ENCODE measurements at places on chromosomes 1 and 21.

DNA sequence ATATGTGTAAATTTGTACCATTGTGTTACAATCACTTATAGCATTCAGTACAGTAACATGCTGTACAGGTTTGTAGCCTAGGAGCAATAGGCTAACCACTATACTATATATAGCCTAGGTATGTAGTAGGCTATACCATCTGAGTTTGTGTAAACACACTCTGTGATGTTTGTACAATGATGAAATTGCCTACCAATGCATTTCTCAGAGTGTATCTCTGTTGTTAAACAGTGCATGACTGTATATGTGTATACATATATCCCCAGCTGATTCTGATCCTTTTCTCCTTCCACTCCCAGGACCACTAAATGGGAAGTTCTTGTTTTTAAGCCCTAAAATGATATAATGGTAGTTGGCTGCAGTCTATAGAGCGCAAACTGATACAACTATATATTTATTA is 7.8 kb downstream of the GNPAT start:
- DNase-seq = peak; percentile 51

- no peak for DNase-seq
Observed at GRCh38 chr1:15219280-15220023, 27.6 kb upstream of the FHAD1 start.

GRCh38 chr1:182484531-182485257 is 34.7 kb downstream of the RGSL1 start:
- DNase-seq = peak; percentile 66

- DNase-seq = no peak
Observed at GRCh38 chr1:110114784-110115183, 2.5 kb downstream of the UBL4B start.

- no peak for DNase-seq
Observed at GRCh38 chr1:46418976-46419375, 24.9 kb downstream of the FAAH start.

DNA sequence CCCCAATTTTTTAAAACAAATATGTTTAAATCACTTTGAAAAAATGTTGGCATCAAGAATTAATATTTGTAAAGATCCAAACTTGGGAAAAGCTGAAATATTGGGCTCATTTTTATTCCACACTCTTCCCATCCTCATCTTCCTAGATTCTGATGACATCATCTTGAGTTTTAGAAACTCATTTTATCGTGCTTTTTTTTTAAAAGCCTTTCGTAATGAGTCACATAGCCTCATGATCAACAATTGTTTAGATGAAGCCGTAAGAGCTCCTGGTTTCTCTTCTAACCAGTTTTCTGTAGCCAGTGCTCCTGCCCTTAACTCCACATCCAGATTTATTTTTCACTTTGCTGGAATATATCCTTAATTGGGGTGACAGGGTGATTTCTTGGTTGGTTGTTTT is 78.6 kb downstream of the POFUT2 start:
- DNase-seq = no peak

All from T47D (cell line).